ENCODE measurements at places on chromosomes 5 and 9. TPM values are rescaled to one million over a fixed set of nuclear protein-coding genes. Genes with fewer than 3 reads are reported as not detected.

Gene CDH9
- total RNA-seq = 0.64 TPM

Gene PRRC1
- 77.6 TPM for total RNA-seq

Gene C6
- total RNA-seq = not detected

Gene DND1
- not detected for total RNA-seq

Gene ADRA1B
- total RNA-seq = 0.48 TPM

Gene FOXD4L4
- total RNA-seq = 0.70 TPM

Gene LIFR
- total RNA-seq = 463 TPM

Gene LEAP2
- total RNA-seq = 3.7 TPM

Gene LCN9
- 0.78 TPM for total RNA-seq

Gene C7
- 0.54 TPM for total RNA-seq

Gene PRDM9
- 0.28 TPM for total RNA-seq

Gene IRX1
- 21.0 TPM for total RNA-seq

Gene PCDHGC5
- 1.5 TPM for total RNA-seq

Gene N4BP3
- 10.0 TPM for total RNA-seq

Gene PRSS3
- total RNA-seq = not detected

Gene SH3GL2
- total RNA-seq = 4.5 TPM

Gene NUTM2F
- total RNA-seq = not detected

Gene SHROOM1
- total RNA-seq = 0.26 TPM

Gene PCDHGC3
- 15.4 TPM for total RNA-seq

Gene PCDHA10
- total RNA-seq = 0.27 TPM

Gene PCDH1
- 13.0 TPM for total RNA-seq

Data from motor neuron (in vitro differentiated cells).